ENCODE measurements at places on chromosomes 1 and 21.
A peak's percentile ranks its signal among the peaks of the same experiment; 100 is the strongest.

GRCh38 chr21:35423709-35424108, 374.6 kb upstream of the RUNX1 start:
- DNase-seq, result no peak

DNA sequence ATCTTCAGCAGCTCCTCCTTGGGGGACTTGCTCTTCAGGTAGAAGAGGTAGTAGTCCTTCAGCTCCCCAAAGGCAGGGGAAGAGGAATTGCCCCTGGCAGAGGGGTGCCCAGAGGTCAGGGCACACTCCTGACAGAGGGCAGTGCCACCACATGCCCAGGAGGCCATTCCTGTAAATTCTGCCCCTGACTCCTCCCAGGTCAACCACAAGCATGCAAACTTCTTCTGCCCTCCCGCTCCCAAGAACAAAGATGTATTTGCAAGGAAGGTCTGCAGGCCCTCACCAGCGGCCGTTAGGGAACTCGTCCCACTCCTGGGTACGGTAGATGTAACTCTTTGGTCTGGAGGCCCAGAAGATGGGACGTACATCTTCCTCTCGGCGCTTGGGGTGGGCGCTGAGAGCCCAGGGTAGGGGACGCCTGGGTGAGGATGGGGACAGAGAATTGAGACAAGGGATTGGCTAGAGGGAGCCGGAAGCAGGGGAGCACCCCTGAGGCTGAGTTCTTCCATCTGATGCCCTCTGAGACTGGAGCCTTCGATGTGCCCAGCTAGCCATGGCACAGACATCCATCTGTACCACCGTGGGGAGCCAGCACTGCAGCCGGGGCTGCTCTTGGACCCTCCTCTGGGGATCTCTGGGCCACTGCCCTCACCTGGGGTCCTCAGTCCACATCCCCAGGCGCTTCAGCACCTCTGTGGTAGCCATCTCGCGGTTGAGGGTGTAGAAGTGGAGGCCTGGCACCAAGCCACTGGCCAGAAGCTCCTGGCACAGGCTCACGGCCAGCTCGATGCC, 11.1 kb downstream of the MTHFR start:
- no peak for DNase-seq

DNA sequence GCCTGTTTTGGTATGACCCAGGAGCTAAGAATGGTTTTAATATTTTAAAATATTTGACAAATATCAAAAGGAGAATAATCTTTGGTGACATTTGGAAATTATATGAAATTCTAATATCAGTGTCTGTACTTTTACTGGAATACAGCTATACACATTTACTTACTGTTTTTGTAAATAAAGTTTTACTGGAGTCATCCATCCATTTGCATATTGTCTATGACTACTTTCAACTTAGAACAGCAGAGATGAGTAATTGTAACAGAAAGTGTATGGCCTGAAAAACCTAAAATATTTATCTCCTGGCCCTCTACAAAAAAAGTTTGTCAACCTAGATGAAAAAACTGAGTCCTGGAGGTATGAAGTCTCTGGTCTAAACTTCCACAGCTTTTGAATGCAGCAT, 5.8 kb upstream of the MAP3K7CL start:
- no peak for DNase-seq

GRCh38 chr1:90616395-90616794, 100.7 kb downstream of the BARHL2 start:
- DNase-seq, result no peak

DNA sequence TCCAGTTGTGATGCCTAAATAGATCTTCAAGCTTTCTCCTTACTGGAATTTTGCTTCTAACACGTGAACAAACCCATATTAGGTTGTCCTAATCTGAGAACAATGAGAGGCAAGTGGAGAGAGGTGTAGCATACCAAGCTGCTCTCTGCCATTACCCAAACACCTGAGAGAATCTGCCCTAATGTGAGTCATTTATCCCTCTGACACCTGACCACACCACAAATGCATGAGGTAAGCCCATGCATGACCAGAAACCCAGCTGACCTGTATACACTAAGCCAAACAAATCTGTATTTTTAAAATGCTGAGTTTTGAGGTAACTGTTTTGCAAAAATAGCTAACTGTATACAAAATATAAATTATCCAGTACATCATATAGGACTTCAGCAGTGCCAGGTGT, 1458.1 kb upstream of the B3GALT2 start:
- DNase-seq, result no peak

DNA sequence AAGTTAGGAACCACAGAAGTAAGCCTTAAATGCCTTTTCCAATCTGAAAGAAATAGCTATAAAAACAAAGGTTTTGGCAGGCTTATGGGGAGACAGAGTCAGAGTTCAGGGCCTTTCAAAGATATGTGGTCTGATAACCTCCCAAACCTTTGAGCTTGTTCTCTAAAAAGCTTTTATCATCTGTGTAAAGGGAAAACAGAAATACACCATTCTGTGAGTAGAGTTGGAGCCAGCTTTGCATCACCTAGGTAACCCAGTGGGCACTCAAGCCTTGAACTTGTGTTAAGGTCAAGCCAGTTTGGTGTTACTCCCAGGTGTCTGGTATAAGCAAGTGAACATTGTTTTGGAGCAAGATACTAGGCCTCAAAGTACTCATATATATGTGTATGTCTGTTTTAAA, 50.1 kb downstream of the LAMC1 start:
- DNase-seq, result no peak

DNA sequence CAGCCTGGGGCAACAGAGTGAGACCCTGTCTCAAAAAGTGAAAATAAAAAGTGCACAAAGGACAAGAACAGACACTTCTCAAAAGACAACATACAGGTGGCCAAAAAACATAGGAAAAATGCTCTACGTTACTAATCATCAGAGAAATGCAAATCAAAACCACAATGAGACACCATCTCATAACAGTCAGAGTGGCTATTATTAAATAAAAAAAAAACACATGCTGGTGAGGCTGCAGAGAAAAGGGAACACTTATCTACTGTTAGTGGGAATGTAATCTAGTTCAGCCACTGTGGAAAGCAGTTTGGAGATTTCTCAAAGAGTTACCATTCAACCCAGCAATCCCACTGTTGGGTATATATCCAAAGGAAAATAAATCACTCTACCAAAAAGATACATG, 173.2 kb downstream of the SMYD3 start:
- DNase-seq, result no peak

DNA sequence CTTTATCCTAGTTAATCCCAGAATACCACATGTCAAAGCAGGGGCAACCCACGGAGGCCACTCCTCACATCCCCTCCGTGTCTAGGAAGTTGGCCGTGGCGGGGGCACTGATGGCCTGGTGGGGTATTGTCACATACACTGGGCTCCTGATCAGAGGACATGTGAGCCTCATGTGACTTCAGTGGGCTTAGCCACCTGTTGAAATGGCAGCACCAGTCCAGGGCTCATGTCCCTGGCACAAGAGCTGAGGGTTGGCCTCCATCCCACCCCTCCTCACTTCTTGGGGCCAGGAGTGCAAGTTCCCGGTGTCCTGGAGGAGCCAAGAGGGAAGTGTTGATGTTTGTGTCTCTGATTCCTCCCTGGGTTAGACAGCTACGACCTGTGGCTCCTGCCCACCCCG, 313.4 kb downstream of the CAMTA1 start:
- DNase-seq, result no peak

DNA sequence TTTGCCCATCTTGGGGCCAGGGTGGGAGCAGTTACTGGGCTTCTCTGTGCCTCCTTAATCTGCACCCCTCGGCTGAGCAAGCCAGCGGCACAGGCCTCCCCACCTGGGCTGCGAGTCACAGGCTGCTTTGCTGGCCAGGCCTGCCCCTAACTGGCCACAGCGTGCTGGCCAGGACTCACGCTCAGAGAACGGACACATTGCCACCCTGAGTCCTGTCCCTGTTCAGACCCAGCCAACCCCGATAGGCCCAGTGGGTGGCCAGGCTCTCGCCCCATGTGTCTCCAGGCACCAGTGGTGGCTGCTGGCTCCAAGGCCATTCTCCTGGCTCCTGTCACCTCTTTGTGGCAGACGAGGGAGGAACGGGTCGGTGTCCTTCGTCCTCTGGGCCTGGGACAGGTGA, 61.3 kb downstream of the MORN1 start:
- no peak for DNase-seq

DNA sequence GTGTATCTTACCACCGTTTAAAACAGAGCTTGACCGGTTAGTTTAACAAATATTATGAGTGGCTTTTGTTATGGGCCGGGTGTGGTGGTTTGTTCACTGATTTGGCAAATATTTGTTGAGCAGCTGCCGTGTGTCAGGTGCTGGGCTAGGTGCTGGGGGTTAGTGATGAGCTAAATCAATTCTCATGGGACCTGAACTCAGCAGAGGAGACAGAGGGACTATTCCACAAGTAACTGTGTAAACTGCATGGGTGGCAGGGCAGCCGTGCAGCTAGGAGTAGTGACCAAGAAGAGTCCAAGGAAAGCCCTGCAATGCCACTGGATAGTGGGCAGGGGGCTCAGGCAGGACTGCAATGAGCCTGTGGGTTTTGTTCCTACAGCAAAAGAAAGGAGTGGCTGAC, 11.2 kb upstream of the C2CD2 start:
- DNase-seq, result no peak

GRCh38 chr1:76147917-76148316, 73.4 kb downstream of the ST6GALNAC3 start:
- DNase-seq, result no peak

DNA sequence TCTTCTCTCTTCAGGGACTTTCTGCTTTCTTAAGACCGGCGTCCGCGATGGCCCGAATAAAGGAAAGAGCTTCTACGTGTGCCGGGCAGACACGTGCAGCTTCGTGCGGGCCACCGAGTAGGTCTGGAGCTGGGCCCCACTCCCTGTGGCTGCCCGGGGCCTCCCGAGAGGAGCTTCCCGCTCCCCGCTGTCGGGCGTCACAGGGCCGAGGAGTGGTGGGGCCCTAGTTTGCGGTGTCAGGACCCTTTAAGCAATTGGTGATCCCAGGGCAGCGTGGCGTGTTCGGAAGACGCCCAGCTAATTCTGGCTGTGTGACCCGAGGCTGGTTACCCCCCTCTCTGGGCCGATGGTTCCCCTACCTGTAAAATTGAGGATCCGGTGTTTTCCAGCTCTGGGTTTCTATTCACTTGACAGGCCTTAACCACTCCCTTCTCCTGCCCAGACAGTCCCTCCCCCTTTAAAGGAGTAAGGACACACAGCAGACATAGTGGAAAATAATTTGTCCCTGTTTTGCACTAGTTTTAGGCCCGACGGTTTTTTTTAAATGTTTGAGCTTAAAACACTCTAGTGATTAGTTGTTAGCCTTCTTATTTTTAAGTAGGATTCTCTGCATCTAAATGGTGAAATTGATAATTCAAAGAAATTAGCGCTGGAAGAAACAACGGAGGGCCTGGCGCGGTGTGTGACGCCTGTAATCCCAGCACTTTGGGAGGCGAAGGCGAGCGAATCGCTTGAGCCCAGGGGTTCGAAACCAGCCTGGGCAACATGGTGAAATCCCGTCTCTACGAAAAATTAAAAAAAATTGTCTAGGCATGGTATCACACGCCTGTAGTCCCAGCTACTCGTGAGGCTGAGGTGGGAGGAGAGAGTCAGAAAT, 553 bp downstream of the TTF2 start:
- peak; percentile 38 for DNase-seq

- DNase-seq, result no peak
Observed at GRCh38 chr1:113534130-113534817, 144.0 kb downstream of the MAGI3 start.

DNA sequence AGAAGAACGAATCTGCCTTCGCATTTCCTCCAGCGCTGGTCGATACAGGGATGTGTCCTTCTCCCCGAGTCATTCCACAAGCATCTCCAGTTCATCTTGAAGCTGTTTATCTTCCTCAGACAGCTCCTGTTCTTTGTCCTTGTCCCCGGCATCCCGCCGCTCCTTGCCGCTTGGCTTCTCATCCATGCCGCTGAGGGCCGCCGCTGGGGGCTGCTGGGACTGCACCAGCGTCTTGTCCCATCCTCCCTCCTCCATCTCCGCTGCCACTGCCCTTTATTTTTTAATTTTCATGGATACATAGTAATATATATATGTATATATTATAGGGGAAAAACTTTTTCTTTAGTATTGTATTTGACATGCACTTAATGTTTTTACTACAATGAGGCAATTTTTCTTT, 53.4 kb downstream of the FMN2 start:
- no peak for DNase-seq

GRCh38 chr21:45546636-45547544, 4.7 kb upstream of the SLC19A1 start:
- DNase-seq, result no peak

DNA sequence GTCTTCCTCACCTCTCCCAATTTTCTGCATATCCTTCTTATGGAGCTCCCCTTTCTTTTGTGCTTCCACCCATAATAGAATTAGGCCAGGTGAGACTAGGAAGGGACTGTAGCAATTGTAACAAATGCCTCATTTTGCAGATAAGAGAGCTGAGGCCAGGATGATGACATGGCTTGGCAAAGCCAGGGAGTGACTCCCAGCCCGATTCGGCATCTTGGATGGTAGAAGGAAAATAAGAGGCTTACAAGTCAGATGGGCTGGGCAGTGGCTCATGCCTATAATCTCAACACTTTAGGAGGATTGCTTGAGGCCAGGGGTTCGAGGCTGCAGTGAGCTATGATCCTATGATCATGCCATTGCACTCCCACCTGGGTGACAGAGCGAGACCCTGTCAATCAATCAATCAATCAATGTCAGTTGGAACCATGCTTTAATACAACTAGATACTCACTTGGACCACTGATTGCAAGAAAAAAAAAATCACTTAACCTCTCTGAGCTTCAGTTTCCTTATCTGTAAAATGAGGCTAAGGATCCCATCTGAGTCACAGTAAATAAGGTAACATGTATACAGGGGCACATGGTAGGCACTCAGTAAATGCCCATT, 51.6 kb downstream of the PLEKHA6 start:
- no peak for DNase-seq

DNA sequence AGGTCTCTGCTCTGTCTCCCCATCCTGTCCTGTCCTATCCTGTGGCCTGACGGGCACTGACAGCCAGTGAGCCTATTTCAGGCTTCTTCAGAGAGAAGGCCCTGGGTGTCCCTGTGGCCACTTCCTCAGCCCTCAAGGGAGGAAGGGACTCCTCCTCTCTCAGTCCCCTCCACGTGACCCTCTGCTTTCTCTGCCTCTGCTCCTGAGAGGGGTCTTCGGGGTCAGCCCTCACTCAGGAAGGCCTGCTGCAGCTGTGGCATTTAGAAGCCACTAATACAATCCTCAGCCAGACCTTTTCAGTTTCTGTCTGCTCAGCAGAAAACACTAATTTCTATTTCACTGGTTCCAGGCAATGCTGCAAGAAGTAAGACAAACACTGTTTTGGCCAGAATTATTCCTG, 43.6 kb upstream of the ETV3 start:
- no peak for DNase-seq

DNA sequence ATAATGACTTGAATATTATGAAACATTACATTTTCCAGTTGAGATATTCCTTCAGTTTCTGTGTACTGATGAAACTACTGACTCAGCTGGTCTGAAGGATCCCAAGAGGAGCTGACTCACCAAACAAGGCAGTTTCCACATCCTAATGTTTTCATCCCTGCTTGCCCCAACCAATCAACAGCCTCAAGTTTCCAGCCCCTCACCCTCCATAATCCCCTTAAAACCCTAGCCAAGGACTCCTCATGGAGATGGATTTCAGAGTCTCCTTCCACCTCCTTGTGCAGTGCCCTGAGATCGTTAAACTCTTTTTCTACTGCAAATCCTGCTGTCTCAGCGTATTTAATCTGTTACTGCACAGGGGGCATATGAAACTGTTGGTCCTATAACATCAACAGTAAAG, 83.1 kb upstream of the HAO2 start:
- no peak for DNase-seq

Measured in activated CD4-positive, alpha-beta T cell treated with anti-CD3 and anti-CD28 coated beads, Interleukin-2, amount 10 ng/mL, durations not matched to agents 7 days and 5 days (primary cell).